Activated gamma-delta T cell treated with anti-CD3 and anti-CD28 coated beads, Interleukin-2, amount 50 U/mL, for 16 hours (primary cell): ENCODE measurements at places on chromosomes 1 and 21.

- no peak for DNase-seq
These were observed 969 bp downstream of the ACAP3 start for GRCh38 chr1:1306661-1307260.

DNA sequence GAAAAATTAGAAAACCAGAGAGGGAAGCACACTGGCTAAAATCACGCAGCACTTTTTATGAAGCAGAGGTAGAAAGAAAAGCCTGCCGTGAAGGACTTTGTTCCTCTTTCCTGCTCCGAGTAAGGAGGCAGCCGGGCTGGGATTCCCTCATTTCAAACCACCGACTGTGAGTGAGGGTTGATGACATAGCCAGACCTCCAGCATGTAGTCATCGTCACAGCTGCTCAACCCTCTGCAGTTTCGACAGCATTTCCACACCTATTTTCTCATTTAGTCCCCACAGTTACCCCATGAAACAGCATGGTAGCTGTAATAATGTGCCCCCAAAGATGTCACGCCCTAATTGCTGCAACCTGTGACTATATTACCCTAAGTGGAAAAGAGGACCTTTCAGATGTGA is 35.3 kb downstream of the FCRL5 start:
- DNase-seq = no peak

GRCh38 chr1:22674410-22674749 is 21.3 kb downstream of the C1QB start:
- DNase-seq = no peak

- DNase-seq = no peak
These were observed 1.8 kb upstream of the WNT3A start for GRCh38 chr1:228004856-228005462.
